Myocyte (in vitro differentiated cells): ENCODE measurements at places on chromosomes 12 and 14.

- no peak for DNase-seq
Measured at GRCh38 chr12:18283831-18284230, 22.5 kb downstream of the PIK3C2G start.

- no peak for DNase-seq
Measured at GRCh38 chr12:120079411-120080400, 36.8 kb downstream of the RAB35 start.

DNA sequence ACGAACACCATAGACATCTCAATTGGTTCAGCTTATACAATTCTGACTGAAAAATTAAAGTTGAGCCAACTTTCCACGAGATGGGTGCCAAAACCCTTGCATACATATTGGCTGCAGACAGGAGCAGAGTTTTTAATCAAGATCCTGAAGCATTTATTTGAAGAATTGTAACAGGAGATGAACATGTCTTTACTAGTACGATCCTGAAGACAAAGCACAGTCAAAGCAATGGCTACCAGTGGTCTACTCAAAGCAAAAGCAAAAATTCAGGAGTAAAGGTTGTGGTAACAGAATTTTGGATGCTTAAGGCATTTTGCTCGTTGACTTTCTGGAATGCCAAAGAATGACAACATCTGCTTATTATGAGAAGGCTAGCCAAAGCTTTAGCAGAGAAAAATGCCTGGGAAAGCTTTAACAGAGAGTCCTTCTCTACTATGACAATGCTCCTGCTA lies 20.7 kb downstream of the ZDHHC17 start:
- peak; percentile 54 for DNase-seq

DNA sequence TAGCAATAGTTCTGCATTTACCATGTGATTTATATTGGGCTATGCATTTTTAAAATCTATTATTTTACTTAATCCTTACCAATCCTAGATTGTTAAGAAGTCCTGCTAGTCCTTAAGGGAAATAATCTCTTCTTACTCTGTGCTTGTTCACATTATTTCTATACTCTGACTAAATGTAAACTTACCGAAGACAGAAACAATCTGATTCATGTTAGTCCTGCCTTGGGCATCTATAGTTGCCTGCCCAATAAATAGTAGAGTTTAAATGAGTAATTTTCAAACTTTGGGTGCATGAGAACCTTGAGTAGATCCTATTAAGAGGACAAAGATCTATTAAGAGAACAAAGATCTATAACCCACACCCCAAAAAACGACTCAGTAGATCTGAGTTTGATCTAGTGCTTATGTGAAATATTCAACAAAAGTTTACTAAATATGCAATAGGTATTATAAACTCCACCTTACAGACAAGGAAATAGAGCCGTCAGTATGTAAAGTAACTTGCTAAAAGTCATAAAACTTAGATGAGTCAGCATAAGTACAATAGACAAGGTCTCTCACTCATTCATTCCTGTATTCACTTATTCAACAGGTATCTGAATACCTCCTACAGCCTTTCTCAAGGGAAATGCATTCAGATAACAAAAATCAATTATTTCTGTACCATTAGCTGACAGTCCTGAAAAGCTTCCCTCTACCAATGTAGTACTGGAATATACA lies 127.6 kb downstream of the PAWR start:
- DNase-seq, result no peak

DNA sequence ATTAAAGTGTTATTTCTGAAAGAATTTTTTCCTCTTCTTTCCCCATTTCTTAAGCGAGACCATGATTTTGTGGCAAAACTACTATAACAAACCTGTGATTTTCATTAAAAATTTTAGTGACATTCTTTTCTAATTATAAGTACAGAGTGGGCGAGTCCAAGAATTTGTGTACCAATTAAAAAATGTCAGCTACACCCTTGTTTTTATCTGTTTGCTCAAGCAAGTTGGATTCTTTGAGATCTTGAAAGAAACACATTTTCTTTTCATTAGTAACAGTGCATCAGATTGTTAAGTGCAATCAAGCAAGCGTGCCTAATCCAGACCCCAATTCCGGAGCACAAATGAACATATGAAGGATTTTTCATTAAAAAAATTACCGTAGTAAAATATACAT lies 338.8 kb upstream of the DDHD1 start:
- DNase-seq, result no peak

DNA sequence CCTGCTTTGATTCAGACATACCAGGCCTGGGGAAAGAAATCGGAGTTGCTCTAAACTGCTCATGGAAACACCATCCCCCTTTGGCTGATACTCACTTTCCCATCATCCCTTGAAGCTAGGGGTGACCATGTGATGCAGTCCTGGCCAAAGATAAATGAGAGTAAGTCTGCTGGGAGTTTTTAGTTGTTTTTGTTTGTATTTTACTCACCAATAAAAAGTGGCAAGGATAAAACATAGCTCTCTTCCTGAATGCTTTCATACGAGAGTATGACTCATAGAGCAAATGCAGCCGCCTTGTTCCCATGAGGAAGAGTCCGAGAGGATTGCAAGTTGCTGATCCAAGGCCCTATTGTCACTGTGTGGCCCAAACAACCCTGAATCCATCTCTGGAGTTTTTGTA lies 126.4 kb upstream of the TMEM132C start:
- no peak for DNase-seq

DNA sequence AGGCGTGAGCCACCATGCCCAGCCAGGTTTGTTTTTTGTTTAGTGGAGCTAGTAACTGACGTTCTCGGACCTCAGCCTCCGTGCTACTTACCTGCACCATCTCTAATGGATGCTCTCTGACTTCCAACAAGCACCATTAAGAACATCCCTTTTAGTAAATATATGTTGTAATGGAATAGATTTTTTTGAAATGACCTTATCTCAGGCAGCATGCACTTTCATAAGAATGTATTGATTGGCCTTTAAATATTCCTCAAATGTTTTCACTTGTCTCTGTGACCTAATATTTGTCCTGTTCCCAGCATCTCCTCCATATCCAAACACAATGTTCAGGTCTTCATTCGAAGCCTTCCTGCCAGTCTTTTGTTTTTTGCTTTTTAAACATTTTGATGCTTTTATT lies 51.7 kb downstream of the PLXNC1 start:
- no peak for DNase-seq

- DNase-seq, result no peak
Measured at GRCh38 chr12:129486931-129487330, 416.9 kb downstream of the TMEM132D start.

GRCh38 chr12:119695034-119695433 lies 27.1 kb downstream of the PRKAB1 start:
- DNase-seq, result peak; percentile 26

- DNase-seq, result no peak
Measured at GRCh38 chr14:59334253-59334652, 130.9 kb downstream of the GPR135 start.

- peak; percentile 24 for DNase-seq
Measured at GRCh38 chr12:93011100-93011499, 82.0 kb upstream of the EEA1 start.

DNA sequence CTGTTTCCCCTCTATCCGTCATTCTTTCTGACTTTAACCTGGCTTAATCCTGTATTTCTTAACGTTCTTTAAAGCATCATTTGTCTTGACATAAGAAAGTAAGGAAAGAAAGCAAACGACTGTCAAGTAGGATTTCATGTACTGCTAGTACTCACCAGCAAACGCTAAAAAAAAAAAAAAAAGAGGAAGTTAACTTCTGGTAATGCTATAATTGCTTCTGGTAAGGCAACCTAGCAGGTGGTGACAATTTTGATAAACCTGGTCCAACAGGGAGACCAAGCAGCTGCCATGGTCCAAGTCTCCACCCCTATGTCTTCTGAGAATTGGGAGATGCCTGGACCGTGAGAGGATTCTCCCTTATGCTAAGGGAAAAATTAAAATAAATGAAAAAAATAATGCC lies 306.6 kb downstream of the DAD1 start:
- DNase-seq, result no peak

DNA sequence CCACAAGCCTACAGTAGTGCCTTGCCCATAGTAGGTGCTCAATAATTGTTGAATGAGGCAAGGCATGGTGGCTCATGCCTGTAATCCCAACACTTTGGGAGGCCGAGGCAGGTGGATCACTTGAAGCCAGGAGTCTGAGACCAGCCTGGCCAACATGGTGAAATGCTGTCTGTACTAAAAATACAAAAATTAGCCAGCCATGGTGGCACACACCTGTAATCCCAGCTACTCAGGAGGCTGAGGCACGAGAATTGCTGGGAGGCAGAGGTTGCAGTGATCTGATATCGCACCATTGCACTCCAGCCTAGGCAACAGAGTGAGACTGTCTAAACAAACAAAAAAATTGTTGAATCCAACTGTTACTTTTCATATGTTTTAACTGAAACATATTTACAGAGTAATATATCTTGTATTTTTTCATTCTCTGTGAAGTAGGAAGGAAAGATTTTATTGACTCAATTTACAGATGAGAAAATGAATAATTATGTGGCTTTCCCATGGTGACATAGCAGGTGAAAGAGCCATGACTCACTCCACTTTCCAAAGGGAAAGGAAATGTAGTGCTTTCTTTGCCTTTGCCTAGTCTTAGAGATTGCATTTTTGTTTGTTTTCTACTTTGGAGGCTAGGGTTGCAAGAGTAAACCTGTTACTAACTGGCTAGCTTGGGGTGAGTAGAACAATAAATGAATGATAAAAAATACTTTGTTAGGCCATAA lies 95.4 kb upstream of the SLC38A4 start:
- DNase-seq, result peak; percentile 48

DNA sequence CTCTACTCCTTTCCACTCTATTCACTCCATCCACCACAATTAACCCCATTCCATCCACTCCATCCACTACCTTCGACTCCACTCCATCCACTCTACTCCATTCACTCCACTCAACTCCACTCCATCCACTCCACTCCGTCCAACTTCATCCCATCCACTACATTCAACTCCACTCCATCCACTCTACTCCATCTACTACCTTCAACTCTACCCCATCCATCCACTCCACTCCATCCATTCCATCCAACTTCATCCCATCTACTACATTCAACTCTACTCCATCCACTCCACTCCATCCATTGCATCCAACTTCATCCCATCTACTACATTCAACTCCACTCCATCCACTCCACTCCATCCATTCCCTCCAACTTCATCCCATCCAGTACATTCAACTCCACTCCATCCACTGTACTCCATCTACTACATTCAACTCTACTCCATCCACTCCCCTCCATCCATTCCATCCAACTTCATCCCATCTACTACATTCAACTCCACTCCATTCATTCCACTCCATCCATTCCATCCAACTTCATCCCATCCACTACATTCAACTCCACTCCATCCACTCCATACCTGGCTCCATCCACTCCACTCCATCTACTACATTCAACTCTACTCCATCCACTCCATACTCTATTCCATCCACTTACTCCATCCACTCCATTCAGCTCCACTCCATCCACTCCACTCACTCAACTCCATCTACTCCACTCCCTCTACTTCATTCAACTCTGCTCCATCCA lies 16.4 kb downstream of the HNF1A start:
- DNase-seq, result no peak

- no peak for DNase-seq
Measured at GRCh38 chr14:104287301-104288009, 149.1 kb downstream of the KIF26A start.

DNA sequence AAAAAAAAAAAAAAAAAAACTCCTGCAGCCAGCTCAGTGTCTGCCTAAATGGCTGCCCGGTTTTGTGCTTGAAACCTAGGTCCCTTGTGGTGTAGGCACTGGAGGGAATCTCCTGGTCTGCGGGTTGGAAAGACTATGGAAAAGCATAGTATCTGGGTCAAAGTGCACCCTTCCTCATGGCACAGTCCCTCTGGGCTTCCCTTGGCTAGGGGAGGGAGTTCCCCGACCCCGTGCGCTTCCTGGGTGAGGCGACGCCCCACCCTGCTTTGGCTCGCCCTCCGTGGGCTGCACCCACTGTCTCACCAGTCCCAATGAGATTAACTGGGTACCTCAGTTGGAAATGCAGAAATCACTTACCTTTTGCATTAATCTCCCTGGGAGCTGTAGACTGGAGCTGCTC lies 14.3 kb downstream of the PTCSC3 start:
- DNase-seq, result no peak

- DNase-seq, result no peak
Measured at GRCh38 chr14:20190596-20190995, at the start of gene OR11G2. TSS of gene OR11G2 (plus strand) at chr14:20190896. CDS start at chr14:20197438, 6,542 bp downstream.

- DNase-seq, result no peak
Measured at GRCh38 chr14:37668646-37669045, 73.2 kb downstream of the TTC6 start.

- peak; percentile 83 for DNase-seq
Measured at GRCh38 chr12:89706986-89707702, 1.5 kb downstream of the ATP2B1 start.

DNA sequence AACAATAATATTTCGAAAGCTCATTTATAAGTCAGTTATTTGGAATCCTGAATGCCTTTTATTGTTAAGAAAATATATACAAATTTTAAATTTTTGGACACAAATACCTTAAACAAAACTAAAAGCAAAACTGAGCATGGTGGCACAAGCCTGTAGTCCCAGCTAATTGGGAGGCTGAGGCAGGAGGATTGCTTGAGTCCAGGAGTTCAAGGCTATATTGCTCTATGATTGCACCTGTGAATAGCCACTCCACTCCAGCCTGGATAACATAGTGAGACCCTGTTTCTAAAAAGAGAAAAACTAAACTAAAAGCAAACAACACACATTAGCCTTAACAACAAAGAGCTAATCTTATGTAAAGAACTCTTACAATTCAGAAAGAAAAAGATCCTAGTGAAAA lies 78.8 kb downstream of the SMOC1 start:
- DNase-seq, result no peak

GRCh38 chr12:132305991-132306884 lies 23.2 kb downstream of the GALNT9 start:
- DNase-seq, result no peak

GRCh38 chr12:42669553-42669952 lies 80.0 kb upstream of the PRICKLE1 start:
- no peak for DNase-seq

- no peak for DNase-seq
Measured at GRCh38 chr14:90804292-90805083, 11.7 kb downstream of the TTC7B start.

DNA sequence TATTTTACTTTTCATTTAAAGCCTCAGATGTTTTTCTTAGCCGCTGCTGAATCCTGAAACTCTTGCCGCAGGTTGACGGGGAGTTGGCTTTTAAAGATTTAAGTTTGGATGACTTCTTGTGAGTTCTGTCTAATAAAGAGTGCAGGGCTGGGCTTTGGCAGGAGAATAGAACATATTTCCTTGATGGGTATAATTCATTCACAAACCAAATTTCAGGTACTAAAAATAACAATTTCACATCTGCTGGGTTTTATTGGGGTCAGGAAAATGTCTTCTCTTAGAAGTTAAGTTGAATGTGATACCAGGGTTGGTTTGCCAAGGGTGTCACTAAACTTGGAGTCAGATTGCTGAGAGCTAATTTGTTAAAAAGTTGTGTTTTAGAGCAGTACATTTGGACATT lies 9.7 kb downstream of the SP1 start:
- no peak for DNase-seq

- DNase-seq, result no peak
Measured at GRCh38 chr12:123512838-123513665, 20.5 kb downstream of the RILPL1 start.

- DNase-seq, result no peak
Measured at GRCh38 chr12:128823216-128823915, 392 bp downstream of the SLC15A4 start.
